ENCODE measurements at places on chromosomes 7 and 10. TPM values are rescaled to one million over a fixed set of nuclear protein-coding genes. Genes with fewer than 3 reads are reported as not detected.

GRCh38 chr7:2602406-2603043 is 29.3 kb upstream of the TTYH3 start:
- no peak for DNase-seq
- H3K36me3 ChIP-seq = peaks cover 90% of the 10 kb centered on the region
- H3K27ac ChIP-seq = no peak overlapping the region
- no peak overlapping the region for H3K4me3 ChIP-seq

DNA sequence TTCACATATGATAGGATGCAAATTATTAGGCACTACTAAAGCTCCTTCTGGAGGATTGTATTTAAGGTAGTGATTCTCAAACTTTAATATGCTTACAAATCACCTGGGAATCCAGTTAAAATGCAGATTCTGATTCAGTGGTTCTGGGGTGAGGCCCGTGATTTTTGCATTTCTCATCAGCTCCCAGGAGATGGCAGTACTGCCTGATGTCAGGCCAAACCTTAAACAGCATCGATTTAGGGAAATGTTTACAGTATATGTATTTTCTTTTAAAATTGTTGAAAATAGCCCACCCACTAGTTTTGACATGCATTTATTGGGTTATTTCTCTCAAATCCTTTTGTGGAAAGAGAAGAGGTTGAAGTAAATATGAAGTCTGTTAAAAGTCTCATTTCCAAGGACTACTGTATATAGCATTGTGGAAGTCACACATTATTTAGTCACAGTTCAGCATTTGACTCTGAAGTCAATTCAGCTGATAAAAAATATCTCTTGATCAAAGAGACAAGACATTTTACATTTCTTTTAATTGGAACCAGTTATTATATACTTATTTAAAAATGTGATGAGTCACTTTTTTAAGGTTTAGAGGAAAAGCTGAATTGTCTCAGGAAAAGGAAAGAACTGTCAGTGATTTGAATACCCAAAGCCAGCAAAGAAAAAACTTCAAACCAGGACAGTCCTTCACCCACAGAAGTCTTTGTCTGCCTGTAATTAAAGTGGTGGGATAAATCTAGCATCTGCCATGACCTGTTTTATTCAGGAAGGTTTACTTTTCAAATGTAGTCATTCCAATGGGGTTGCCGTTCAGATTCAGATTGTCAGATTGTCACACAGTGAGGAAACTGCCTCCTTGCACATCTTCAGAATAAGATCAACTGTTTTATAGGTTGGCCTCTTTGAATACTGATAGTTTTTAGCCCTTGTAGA is 21.1 kb upstream of the HBP1 start:
- no peaks in the 10 kb centered on the region for H3K36me3 ChIP-seq
- DNase-seq = no peak
- no peaks in the 10 kb centered on the region for H3K27me3 ChIP-seq
- H3K4me3 ChIP-seq = no peak overlapping the region
- no peaks in the 10 kb centered on the region for H3K4me1 ChIP-seq

GRCh38 chr7:112331492-112331891 is 118.8 kb upstream of the IFRD1 start:
- no peaks in the 10 kb centered on the region for H3K36me3 ChIP-seq
- no peak for DNase-seq
- H3K27ac ChIP-seq = no peak overlapping the region
- H3K4me3 ChIP-seq = no peak overlapping the region
- no peaks in the 10 kb centered on the region for H3K27me3 ChIP-seq
- no peaks in the 10 kb centered on the region for H3K4me1 ChIP-seq

DNA sequence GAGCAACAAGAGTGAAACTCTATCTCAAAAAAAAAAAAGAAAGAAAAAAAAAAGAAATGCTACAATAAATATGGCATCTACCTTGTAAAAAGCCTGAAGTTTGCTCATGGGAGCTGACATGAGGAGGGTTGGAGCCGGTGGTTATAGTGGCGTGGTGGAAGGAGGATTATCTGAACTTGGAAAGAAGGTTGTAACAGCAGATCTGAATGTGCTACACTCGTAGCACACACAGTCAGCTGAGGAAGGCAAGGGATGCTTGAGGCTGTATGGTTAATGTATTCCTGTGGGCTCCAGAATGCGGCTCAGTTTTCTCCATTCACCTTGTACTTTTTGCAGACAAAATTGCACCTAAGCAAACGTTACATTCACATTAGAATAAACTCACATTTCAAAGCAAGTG is 390.3 kb upstream of the GALNT17 start:
- H3K27ac ChIP-seq = no peak overlapping the region
- H3K36me3 ChIP-seq = no peaks in the 10 kb centered on the region
- no peak for DNase-seq
- H3K4me3 ChIP-seq = no peak overlapping the region
- H3K27me3 ChIP-seq = no peaks in the 10 kb centered on the region

Gene NEUROG3
- not detected for total RNA-seq

DNA sequence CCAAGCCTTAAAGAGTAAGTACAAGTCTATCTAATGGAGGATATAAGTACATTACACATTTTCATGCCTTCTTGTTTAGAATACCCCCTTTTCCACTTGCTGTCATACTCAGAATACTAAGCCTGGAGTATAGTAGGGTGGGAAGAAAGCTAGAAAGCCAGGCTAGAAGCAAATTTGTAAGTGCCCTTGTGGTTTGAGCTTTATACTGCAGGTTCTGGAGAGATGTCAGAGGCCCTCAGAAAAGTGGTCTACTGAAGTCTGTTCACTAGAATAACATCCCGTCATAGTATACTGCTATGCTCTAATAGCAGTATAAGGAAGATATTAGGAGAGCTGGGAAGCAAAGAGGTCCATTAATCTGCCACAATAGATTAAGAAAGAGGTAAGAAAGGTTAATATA is 62.7 kb downstream of the HPSE2 start:
- no peak overlapping the region for H3K4me3 ChIP-seq
- no peaks in the 10 kb centered on the region for H3K36me3 ChIP-seq
- no peak for DNase-seq
- no peak overlapping the region for H3K27ac ChIP-seq

GRCh38 chr7:91180746-91181145 is 83.5 kb upstream of the FZD1 start:
- no peak overlapping the region for H3K4me3 ChIP-seq
- no peak for DNase-seq
- H3K27ac ChIP-seq = no peak overlapping the region
- no peaks in the 10 kb centered on the region for H3K36me3 ChIP-seq
- no peaks in the 10 kb centered on the region for H3K4me1 ChIP-seq

- H3K4me1 ChIP-seq = peaks cover 19% of the 10 kb centered on the region
- peaks cover 3% of the 10 kb centered on the region for H3K27me3 ChIP-seq
- H3K4me3 ChIP-seq = no peak overlapping the region
- DNase-seq = no peak
- no peak overlapping the region for H3K27ac ChIP-seq
Measured at GRCh38 chr10:112963835-112964234, 13.8 kb downstream of the TCF7L2 start.

- H3K27me3 ChIP-seq = no peaks in the 10 kb centered on the region
- H3K36me3 ChIP-seq = peaks cover 31% of the 10 kb centered on the region
- peak overlapping the region; percentile 95 for H3K27ac ChIP-seq
- peaks cover 22% of the 10 kb centered on the region for H3K4me1 ChIP-seq
Measured at GRCh38 chr7:100120733-100121036, 1.3 kb downstream of the CNPY4 start.

GRCh38 chr10:33334153-33334804 is at the start of gene NRP1:
NRP1 (minus strand) TSS chr10:33334667; CDS start chr10:33334382, 285 bp downstream.
- H3K4me1 ChIP-seq = peaks cover 24% of the 10 kb centered on the region
- H3K27ac ChIP-seq = peak within 1 kb of the TSS; percentile 87
- DNase-seq = no peak
- H3K36me3 ChIP-seq = no peaks in the 10 kb centered on the region
- H3K27me3 ChIP-seq = peaks cover 9% of the 10 kb centered on the region
